ENCODE measurements at places on chromosomes 11 and 22.

GRCh38 chr11:48096588-48097525 lies 116.5 kb downstream of the PTPRJ start:
- no peak for DNase-seq

DNA sequence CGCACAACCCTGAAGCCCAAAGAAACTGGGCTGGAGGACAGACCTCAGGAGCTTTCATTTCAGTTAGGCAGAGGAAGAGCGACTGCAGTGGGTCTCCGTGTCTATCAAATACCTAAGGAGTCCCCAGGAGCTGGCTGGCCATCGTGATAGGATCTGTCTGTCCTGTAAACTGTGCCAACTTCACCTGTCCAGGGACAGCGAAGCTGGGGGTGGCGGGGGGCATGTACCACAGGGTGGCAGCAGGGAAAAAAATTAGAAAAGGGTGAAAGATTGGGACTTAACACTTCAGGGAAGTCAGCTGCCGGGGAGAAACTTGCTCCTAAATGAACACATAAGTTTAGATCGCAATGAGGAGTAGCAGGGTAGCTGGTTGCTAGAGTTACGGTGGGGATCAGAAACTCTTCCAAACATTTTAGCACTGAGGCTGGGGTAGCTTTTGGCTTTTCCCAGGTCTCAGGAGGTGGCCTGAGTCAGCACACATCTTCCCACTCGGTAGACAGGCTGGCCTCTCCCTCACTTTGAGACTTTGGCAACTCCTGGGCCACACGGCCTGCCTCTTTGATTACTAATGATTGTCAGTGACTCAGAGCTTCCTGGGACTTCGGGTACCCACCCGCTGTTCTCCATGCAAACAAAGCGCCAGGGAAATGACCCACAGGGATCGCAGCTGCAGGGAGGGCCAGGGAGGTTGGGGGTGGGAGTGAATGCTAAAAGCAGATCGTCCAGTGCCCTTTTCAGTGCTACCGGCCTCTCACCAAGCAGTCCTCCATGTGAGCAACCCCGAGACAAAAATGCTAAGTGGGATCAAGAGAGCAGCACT lies 2.9 kb upstream of the MTFP1 start:
- DNase-seq, result peak; percentile 66

DNA sequence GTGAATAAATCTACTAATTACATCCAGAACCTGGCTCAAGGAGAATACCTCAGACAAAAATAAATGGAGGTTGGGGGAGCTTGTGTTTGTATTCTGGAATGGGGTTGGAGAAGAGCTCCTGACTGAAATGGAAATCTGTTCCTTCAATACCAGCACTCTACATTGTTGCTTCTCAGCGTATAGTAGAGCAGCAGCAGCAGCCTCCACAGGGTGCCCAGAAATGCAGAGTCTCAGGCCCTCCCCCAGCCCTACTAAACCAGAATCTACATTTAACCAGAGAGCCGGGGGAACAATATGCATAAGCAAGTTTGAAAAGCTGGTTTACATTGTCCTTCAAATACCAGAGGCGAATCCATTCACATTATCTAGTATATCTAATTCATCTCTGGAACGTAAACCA lies 474.8 kb downstream of the NTM start:
- DNase-seq, result no peak

GRCh38 chr22:38120359-38121110 lies 10.1 kb upstream of the BAIAP2L2 start:
- no peak for DNase-seq

DNA sequence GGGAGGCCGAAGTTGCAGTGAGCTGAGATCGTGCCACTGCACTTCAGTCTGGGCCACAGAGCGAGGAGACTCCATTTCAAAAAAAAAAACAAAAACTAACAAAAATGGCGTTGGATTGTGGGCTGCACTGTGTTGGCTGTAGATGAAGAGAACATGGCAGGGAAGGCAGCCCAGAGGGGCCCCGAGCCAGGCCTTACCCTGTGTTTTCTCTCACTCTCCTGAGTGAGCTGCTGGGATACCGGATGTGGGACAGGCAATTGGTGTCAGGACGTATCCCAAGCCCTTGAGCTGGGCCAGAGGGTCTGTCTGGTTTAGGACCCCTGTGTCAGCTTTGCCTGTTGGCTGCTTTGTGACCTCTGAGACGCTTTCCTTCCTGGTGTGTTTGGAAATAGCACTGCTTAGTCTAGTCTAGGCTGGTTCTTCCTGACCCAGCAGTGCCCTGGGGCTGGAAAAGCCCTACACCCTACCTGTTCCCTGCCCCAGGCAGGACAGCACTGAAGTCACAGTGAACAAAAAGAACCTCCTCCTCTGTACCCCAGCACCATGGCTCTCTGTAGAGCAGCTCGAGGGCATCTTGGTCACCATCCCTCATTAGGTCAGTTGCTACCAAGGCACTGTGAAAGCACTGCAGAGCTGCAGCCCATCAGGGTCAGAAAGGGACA lies 17.8 kb downstream of the CHADL start:
- DNase-seq, result no peak
